GM13977 (cell line): ENCODE measurements at places on chromosomes 5 and 9.

DNA sequence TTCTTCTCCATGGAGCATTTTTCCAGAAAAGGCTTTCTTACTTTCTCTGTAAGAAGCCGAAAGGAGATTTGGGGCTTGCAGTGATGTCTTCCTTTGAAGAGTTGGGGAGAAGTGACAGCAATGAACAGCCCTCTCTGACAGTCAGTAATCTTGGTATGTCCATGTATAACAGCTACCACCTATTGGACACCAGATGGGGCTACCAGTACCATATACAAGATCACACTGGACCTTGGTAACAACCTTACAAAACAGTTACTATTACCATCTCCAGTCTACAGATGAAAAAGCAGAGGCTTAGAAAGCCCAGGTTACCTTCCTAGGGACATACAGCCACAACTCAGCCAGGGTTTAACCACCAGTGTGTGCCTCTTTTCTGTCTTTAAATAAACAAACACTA lies 272.7 kb upstream of the TRPC7 start:
- DNase-seq = no peak

GRCh38 chr9:26781906-26782305 lies 110.7 kb downstream of the CAAP1 start:
- no peak for DNase-seq

- no peak for DNase-seq
Observed at GRCh38 chr5:90289837-90290236, 119.7 kb downstream of the CETN3 start.

GRCh38 chr5:108084105-108084504 lies 297.8 kb downstream of the FBXL17 start:
- DNase-seq = no peak

- DNase-seq = no peak
Observed at GRCh38 chr5:167880420-167880819, 411.0 kb upstream of the WWC1 start.

- no peak for DNase-seq
Observed at GRCh38 chr5:6059137-6059800, 319.1 kb downstream of the MED10 start.

GRCh38 chr5:36108758-36109460 lies 42.2 kb upstream of the UGT3A2 start:
- no peak for DNase-seq

GRCh38 chr9:15944341-15944740 lies 391.5 kb downstream of the CCDC171 start:
- no peak for DNase-seq

GRCh38 chr5:80437326-80437725 lies 29.5 kb downstream of the ZFYVE16 start:
- no peak for DNase-seq

- DNase-seq = no peak
Observed at GRCh38 chr5:22709743-22710142, 143.4 kb downstream of the CDH12 start.

- DNase-seq = no peak
Observed at GRCh38 chr5:102763734-102764133, 8.6 kb downstream of the PAM start.

GRCh38 chr5:143671021-143671420 lies 140.9 kb upstream of the HMHB1 start:
- no peak for DNase-seq

GRCh38 chr9:137128158-137128861 lies 10.6 kb upstream of the GRIN1 start:
- no peak for DNase-seq

GRCh38 chr9:99052815-99053715 lies 51.8 kb upstream of the TGFBR1 start:
- DNase-seq = no peak

DNA sequence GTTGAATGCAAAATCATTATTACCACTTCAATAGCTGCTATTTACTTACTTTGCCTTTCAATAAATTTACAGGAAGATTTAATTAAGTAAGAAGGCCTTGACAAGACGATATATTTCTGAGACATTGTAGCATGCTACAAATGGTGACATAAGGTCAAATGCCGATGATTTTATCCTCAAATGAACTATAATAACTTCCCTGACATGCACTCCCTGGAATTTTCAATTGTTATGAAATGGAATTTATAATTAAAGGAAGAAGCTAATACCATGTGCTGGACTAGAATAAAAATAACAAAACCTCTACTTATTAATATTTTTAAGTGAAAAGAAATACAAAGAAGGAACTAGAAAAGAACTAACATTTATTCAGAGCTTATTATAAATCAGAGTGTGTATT lies 30.2 kb upstream of the ITGA1 start:
- no peak for DNase-seq

DNA sequence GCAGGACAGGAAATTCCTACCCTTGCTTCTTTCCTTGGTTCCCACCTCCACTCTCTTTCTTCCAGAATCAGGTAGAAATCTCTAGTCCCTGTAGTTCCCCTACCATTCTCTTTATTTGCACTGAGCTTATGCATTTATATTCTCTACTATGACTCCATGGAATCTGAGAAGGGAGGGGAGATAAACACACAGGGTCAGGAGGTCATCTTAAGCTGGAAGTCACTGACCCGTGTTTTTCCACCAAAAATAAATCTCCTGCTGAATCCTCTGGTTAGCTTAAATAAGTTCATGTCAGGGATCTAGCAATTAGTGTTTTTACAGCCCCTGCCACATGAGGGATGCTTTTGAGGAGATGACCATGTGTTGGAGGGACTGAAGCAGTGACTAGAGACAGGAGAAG lies 3.7 kb downstream of the ACTL7B start:
- no peak for DNase-seq

GRCh38 chr9:114958021-114958843 lies 27.8 kb upstream of the TNFSF8 start:
- no peak for DNase-seq

- DNase-seq = no peak
Observed at GRCh38 chr5:39231705-39232525, 12.6 kb upstream of the FYB1 start.

GRCh38 chr9:83622433-83622938 lies 457 bp upstream of the IDNK start:
- peak; percentile 28 for DNase-seq

DNA sequence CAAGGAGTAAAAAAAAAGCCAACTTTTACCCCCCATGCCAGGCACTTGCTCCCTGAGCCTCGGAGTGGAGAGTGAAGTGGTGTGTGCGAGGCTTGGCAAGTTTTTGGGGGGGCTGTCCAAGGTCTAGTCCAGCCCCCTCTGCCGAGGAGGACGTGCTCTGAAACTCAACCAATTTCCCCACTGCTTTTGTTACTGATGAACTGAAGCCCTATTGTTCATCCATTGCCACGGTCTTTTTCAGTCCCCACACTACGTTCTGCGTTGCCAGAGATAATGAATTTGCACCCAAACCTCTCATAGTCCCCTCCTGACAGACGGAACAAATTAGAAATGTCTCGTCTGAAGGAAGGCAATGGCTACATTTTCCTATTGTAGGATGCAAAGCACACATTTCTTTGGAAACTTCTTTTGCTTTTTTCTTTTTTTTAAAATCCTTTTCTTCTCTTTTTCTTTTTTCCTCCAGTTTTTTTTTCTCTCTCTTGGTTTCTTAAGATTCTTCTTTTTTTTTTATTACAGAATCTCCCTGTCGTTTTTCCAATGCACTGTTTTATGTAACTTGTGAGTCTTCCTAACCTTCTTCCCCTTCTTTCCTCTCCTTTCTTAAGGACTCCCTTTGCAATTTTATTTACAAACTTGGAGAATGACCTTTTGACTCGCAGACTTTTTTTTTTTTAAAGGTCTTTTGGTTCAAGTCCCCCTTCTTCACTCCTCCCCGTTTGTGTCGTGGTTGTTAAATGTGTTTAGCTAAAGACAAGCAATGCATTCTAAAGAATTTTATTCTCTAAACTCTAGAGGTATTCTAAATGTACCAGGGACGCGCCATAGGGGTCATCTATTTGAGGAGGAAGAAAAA lies 209.5 kb downstream of the MEF2C start:
- DNase-seq = no peak

GRCh38 chr9:2859776-2860379 lies 16.0 kb upstream of the PUM3 start:
- DNase-seq = peak; percentile 49

- DNase-seq = no peak
Observed at GRCh38 chr5:67806654-67807438, 408.7 kb upstream of the PIK3R1 start.

DNA sequence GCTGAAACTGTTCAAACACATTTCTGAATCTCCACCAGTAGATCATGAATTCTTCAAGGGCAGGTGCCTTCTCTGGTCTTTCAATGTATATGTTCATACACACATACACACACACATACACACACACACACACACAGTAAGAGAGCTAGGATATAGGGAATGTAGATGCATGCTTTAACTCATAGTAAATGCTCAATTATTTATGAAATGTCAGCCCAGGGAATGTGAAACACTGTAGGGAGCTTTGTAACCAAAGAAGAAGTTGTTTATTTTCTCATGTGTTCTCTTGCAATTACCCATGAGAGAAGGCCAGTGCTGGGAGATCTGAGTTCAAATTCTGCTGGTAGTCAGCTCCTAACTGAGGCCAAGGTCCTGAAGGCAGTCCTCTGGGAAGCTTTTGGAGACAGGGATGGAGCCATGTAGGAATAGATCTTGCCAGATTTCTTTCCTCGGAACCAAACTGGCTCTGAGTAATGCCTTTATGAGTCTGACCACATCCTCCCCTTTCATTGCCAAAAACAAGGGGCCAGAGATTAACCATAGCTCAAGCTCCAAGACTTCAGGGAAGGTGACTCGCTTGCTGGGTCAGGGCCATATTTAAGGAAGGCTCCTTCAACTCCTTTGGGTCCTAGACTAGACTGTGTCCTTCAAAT lies 487.0 kb upstream of the TNC start:
- no peak for DNase-seq

GRCh38 chr9:94140791-94141790 lies 56.8 kb downstream of the PTPDC1 start:
- DNase-seq = no peak

DNA sequence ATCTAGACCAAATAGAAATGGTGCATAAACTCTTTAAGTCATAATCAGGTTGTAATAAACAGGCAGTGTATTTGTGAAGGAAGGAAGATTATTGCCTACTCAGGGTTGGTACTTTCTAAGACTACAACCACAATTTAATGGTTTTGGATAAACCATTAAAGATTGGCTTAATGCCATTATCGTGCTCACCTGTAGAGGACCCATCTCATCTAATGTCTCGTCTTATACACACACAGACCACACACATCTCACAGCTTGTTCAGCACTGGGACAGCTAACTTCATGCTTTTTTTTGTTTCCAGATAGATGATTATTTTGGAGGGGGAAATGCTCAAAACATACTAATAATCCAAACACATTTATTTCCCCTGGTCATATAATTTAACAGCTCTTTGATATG lies 175.7 kb upstream of the SLC12A2 start:
- no peak for DNase-seq

GRCh38 chr9:137506702-137507171 lies 43.5 kb downstream of the PNPLA7 start:
- no peak for DNase-seq

GRCh38 chr5:91469517-91470165 lies 86.5 kb upstream of the ARRDC3 start:
- DNase-seq = no peak

DNA sequence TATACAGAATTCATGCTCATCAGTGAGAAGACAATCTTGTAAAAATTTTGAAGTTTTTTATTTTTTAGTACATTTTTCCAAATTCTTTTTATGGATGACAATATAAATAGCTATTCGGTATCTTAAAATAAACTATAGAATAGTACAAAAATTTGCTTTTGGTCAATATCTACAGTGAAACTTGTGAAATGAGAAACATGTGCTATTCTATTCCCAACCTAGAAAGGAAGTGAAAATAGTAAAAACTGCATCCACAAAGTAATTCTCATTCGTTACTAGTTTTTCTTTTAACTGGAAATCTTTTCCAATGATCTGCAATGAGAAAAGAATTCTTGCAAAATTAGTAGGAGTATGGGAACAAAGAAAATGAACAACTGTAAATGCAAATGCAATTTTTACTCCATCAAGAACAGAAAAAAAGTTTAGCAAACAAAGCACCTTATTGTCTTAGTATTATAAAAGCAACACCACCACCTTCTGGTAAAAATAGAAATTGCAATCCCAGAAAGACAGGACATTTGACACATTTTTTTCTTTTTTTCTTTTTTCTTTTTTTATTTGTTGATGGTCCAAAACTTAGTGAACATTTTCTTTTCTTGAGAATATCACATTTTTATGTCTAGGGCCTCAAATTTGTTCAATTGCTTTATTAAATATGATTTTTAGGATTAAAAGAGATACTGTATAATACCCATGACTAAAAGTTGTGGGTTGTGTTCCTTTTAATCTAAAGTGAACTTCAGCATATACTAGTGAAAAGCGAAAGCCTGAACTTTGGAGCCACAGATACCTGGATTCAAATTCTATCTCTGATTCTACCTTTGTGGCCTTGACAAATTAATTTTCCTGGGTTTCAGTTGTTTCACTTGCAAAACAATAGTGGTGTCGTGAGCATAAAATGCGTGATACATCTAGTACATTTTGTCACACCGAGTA lies 72.3 kb downstream of the SLCO4C1 start:
- DNase-seq = peak; percentile 11

GRCh38 chr9:92615790-92616189 lies 54.1 kb downstream of the IPPK start:
- no peak for DNase-seq

GRCh38 chr5:132752581-132753125 lies 5.4 kb downstream of the CCNI2 start:
- DNase-seq = no peak

GRCh38 chr5:173592050-173592669 lies 24.3 kb downstream of the BOD1 start:
- DNase-seq = no peak

DNA sequence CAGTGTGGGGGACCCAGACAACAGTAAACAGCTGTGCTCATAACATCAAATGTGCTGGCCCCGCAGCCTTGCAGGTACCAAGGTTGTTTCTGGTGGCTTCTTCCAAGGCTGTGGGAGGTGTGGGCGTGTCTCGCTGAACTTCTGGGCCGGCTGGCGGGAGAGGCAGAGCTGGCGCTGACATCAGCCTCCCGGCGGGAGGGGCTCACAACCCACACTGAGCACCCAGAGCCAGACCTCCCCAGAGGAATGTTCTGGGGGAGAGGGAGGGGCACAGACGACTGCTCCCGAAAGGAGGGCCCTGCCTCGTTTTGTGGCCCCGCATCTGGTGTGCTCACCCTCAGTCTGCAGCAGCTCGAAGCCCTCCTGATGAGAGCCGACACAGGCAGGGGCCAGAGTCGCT lies 6.9 kb upstream of the SLC12A7 start:
- no peak for DNase-seq

GRCh38 chr5:32193591-32193990 lies 19.5 kb upstream of the GOLPH3 start:
- DNase-seq = no peak

GRCh38 chr9:136546697-136547501 lies 1.1 kb upstream of the NOTCH1 start:
- no peak for DNase-seq

GRCh38 chr5:159877894-159878448 lies 38.3 kb upstream of the ADRA1B start:
- DNase-seq = no peak
